GM20000 (cell line): ENCODE measurements at places on chromosomes 1 and 21.

- no peak for DNase-seq
These were observed 445.0 kb upstream of the DAB1 start for GRCh38 chr1:57868908-57869307.

GRCh38 chr1:162846256-162847212 lies 14.4 kb downstream of the CCDC190 start:
- no peak for DNase-seq

GRCh38 chr1:156560585-156561163 lies 11.7 kb downstream of the IQGAP3 start:
- no peak for DNase-seq

DNA sequence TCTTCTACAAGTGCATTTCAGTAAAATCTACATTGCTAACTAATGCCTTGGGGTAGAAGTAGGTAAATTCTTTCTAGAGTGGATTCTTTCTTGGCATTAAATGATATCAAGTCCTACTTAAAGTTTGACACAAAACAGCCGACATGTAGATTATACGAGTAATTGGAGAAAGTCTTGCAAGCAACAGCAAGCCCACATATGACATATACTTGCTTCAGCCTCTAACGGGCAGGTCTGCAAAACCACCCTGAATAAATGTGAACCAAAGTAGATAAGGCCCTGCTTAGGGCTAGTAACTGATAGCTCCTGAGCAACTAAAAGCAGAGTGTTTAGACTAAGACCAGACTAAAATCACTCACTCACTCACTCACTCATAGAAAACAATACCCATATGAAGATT lies 203.2 kb downstream of the LTN1 start:
- DNase-seq = no peak

GRCh38 chr1:15261155-15262002 lies 14.4 kb downstream of the FHAD1 start:
- DNase-seq = no peak

DNA sequence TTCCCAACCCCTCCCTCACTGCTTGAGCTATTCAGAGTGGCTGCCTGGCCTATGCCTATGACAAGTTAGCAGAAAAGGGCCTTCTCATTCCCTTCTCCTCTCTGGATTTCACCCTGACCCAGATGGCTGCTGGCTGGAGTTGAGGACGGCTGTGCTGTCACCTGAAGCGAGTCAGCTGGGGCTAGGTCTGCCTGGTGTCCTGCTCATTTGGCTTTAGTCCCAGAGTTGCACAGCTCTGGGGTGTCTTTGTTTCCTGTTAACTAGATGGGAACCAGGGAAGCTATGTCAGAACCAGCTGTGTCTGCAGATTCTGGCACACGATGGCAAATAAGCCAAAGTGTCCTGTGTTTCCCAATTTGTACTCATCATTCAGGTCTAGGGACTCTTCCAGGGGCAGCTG lies 52.9 kb downstream of the CNIH3 start:
- DNase-seq = no peak

GRCh38 chr1:206824331-206824730 lies 41.1 kb upstream of the IL20 start:
- no peak for DNase-seq

DNA sequence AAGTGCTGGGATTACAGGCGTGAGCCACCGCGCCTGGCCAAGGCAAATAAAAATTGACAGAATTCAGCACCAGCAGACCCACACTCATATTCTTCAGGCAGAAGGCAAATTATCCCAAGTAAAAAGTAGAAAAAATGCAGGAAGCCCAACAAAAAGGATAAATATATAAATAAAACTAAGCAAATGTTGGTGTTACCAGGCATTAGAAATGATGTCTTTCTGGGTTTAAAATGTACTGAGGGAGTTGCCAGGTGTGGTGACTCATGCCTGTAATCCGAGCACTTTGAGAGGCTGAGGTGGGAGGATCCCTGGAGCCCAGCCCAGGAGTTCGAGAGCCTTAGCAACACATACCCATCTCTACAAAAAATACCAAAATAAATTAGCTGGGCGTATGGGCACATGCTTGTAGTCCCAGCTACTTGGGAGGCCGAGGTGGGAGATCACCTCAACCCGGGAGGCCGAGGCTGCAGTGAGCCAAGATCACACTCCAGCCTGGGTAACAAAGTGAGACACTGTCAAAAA lies 6.3 kb downstream of the INTS11 start:
- DNase-seq = no peak

GRCh38 chr1:20696397-20697333 lies 21.1 kb downstream of the KIF17 start:
- peak; percentile 89 for DNase-seq

DNA sequence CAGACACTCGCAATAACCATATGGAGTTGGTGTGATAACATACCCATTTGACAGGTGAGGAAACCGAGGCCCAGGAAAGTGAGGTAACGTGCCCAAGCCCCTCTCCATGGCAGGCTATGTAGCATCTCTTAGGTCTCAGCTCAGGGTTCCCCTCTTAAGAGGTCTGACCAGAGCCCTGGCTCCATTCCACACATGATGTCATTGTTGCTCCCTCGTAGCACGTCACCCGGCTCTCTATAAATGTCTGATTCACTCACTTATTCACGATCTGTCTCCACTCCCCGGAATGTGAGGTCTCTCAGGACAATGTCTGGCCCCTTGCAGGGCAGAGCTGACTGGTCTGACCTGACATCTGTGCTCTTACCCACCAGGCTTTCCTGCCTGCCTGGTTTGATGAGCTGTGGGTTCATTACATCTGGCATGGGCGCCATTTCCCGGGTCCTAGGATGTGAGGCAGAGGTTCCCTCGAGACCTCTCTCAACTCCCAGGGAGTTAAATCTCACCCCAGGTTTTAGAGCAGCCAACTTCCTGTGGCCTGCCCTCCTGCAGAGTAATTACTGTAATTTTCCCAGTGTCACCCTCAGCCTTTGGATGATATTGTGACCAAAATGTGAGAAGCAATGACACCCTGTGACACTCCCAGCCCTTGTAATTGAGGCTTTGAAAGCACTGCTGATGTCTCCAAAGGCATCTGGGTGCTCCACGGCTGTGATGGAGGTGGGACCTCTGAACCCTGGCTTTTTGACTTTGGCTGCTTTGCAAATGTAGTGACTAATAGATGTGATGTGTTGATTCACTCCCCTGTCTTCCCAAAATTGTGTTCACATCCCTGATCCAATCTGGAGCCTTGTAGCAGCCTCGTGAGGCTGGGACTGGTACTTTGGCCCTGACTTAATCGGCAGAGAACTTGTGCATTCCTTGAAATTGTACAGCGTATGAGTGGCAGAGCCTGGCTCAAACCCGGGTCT lies 10.6 kb downstream of the ACTL8 start:
- DNase-seq = no peak
